Effector memory CD8-positive, alpha-beta T cell (primary cell): ENCODE measurements at places on chromosomes 6 and 20.

GRCh38 chr6:150199241-150199640, 56.4 kb downstream of the PPP1R14C start:
- no peak for DNase-seq

DNA sequence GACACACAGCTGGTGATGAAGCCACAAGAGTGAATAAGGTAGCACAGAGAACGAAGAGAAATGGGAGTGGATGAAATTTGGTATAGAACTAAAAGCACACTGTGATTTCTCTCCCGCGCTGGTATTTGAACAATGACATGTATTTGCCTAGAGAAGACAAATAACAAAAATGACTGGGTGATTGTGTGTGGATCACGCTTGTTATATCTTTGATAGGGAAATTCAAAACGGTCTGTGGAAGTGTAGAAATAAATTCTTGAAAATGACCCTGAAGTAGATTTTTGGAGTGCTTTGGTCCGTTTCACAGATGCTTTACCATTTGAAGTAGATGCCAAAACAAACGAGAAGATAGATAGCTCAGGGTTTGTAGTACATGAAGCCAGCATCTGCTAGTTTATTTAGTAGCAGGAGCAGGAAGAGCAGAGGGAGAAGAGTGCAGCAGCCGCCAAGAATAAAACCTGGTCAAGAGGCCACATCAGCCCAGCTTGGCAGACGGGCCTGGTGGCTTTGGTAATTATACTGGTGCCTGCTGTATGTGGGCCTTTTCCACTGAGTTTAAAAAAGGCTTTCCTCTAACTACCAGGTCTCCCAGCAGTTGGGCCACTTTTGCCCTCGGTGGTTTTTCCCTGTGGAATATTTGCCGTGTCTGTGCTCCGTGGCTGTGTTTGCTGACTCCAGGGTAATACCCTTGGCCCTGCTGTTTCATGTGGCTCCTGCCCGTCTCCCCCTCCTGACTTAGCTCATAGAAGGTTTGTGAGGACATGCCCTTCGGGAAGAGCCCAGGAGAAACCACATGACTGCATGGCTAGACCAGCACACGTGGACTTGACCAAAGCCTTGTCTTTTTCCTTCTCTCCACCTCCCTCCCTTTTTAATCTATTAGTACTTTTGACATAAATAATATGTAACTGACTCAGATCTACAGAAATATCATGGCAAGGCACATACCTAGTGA, 294.0 kb downstream of the SOX4 start:
- DNase-seq = no peak

DNA sequence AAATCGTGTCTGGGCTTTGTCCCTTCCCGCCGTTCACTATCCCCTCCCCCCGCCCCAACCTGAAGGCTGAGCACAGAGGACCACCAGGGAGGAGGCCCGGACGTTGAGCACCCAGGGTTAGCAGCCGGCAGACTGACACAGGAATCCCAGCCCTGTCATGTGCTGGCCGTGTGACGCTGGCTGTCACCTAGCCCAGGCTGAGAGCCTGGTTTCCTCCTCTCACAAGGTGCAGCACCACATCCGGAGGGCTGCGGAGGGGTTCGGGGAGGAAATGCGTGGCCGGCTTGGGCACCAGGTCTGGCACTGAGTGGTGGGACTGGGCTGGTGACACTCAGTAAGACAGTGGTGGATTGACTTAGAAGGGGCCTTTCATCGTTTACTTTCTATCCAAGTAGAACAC, 4.6 kb upstream of the LSM14B start:
- DNase-seq = peak; percentile 90

- no peak for DNase-seq
Observed at GRCh38 chr6:109579361-109579760, 96.3 kb upstream of the ZBTB24 start.

DNA sequence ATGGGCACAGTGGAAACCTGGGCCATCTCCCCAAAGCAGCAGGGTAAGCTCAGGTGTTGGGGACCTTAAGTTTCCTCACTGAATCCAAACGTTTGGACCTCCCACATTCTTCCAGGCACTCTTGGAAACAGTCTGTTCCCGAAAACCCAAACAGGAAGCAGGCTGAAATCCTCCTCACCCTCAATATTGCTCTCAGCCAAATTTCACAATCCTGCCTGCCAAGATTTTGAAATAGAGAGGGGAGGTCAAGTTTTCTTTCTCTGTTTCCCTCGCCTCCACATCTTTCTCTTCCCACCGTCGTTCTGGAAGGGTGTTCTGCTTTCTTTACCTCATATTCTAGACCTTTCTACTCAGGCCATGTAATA, 392.0 kb upstream of the SASH1 start:
- DNase-seq = no peak

- no peak for DNase-seq
Observed at GRCh38 chr6:82057846-82058554, 189.5 kb downstream of the IBTK start.

- DNase-seq = no peak
Observed at GRCh38 chr20:25281541-25281991, 33.7 kb downstream of the PYGB start.

- peak; percentile 40 for DNase-seq
Observed at GRCh38 chr6:158803733-158804143, 15.4 kb downstream of the EZR start.

DNA sequence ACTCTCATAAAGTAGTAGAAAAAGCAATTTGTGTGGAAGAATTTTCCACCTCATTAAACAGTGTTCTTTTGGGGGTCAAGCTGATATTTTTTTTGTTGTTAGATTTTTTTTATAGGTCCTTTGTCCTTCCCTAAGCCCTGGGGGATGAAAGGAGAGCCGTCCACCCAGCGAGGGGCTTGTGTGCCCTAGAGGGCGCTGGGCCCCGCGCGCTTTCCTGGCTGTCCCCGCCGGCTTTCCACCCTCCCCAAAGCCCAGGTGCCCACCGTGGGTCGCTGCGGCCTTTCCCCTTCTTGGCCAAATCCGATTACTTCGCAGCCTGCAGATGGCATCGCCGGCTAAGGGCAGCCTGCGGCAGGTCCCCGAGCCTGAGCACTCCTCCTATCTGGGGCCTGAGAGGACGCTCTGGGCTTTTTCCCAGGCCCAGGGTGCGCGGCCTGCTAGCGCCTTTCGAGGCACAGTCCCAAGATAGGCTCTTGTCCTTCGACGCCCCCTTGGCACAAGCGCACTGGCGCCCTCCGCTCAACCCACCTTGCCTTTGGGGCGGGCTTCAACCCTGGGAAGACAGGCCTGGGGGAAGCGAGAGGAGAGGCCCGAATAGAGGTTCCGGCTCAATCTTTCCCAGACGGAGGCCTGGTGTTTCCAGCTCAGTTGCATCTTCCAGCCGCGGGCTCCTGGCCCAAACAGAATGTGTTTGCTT, 33.6 kb downstream of the TFAP2A start:
- DNase-seq = no peak

DNA sequence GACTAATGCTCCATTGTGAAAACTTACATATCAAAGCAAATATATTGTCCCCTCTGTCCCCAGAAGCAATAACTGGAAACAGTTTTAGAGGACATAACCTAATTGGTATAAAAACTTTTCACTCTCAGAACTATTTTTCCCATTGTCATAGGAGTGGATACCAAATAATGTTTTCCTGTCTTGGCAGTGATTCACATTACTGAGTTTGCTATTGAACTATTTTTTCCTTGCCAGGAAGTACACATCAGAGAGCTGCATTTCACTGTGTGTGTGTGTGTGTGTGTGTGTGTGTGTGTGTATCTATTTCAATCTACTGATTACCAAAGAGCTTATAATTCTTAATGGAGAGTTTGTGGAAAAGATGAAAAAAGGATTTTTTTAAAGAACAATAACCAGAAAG, 45.4 kb downstream of the AKAP12 start:
- no peak for DNase-seq

DNA sequence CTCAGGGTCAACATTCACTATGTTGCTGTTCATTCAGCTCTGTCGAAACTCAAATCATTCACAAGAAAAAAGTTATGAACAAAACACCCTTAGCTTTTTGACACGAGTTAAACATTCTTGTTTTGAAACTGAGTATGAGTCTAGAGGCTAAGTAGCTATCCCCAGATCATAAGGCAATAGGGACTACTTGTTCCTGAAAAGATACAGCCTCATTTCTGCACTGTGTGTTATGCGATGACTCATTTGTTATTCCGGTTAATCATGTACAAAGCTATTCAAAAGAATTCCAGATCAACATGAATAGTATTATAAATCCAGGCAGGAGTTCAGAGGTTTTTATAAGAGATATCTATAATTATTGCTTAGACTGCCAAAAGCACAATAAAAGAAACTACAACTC, 908.0 kb downstream of the QKI start:
- no peak for DNase-seq

DNA sequence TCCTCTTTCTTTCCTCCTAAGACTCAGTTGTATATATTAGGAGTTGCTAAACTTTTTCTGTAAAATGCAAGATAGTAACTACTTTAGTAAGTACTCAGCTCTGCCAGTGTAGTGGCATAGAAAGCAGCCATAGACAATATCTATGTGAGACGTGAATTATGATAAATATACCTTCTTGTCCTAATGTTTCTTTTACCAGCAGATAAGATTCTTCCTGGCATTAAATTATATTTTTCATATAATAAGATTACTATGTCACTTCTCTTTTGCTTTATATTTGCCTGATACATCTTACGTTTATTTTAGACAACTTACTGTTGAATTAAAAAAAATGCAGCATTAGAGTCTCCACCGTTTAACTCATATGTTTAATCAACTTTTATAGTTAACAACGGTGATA, 51.7 kb downstream of the HDGFL1 start:
- DNase-seq = no peak

DNA sequence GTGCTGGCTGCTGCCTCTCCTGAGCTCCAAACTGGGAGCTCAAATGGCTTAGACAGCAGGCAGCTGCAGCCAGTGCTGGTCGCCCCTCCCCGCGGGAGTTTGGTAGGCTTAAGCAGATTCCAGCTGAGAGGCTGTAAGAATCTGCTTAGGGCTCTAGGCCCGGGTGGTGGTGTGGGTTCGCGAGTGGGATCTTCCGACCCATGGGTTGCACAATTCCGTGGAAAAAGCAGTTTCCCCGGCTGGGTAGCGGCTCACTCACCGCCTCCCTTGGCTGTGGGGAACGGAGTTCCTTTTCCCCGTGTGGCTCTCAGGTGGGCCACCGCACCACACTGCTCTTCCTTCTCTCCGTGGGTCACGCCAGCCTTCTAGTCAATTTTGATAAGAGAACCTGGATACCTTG, 232.5 kb downstream of the PKHD1 start:
- no peak for DNase-seq

- peak; percentile 37 for DNase-seq
Observed at GRCh38 chr6:127971945-127972391, 71.1 kb upstream of the THEMIS start.

DNA sequence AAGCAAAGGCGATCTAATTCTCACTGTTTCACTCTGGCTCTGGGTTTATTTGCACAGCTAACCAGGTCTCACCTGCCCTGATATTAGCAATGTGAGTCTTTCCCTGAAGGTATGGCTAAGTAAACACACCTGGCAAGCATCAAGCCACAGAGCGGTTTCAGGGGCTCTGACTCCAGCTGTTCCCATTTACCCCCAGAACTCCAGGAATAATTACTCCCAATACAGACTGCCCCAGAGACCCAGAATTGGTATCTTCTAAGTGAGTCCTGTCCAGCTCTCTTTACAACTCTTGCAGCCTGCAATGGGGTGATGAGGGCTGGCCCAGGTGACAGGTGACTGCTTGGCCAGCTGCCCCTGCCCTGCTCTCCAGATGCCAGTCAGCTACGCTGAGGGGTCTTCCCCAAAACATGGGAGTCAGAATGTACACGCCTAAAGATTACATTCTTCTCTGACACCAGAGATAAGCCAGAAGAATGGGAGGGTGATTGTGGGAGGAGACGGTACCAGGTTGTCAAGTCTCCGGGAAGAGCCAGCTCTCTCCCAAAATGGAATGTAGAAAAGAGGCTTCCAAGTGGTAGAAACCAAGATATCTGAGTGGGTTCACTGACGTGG, 4.9 kb upstream of the LRRN4 start:
- no peak for DNase-seq

- DNase-seq = no peak
Observed at GRCh38 chr20:62984666-62985443, 21.9 kb downstream of the BHLHE23 start.

DNA sequence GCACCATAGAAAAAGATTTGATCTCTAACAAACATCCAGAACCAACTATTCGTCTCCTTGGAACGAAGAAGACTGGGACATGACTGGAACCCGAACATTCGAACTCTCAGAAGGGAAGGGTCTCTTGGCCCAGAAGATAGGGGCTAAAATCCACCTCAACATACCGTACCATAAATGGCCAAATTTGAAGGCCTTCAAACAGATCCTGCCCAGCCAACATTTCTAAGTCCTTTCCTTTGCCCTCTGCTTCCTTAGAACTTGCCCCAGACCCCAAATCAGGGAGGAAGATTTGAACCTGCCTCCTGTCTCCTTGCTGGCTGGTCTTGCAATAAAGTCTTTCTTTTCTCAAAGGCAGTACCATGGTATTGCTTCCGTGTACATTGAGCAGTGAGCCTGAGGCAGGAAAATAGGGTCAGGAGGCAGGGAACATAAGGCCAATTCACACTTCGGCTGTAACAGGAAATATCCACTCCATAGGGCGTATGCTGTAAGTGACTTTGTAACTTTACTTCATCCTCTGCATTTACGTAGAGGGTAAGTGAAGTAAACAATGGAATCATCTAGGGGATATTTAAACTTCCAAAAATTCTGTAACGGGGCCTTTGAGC, 1.8 kb upstream of the PXDC1 start:
- DNase-seq = no peak

DNA sequence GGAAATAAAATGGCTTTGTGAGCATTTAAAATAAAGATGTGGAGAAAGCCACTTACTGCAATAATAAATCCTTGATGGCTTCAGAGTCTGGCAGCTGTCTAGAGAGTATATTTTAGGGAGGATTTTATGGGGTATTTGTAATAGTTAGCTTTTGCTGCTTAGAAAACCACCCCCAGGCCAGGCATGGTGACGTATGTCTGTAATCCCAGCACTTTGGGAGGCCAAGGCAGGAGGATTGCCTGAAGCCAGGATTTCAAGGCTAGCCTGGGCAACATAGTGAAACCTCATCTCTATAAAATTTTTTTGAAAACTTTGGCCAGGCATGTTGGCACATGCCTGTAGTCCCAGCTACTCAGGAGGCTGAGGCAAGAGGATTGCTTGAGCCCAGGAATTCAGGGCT, 63.8 kb downstream of the ISM1 start:
- DNase-seq = no peak

GRCh38 chr20:63319164-63320040, 26.4 kb downstream of the COL20A1 start:
- no peak for DNase-seq

GRCh38 chr6:21098134-21098533, 495.4 kb upstream of the SOX4 start:
- no peak for DNase-seq

GRCh38 chr20:59063358-59064213, 21.0 kb upstream of the PRELID3B start:
- DNase-seq = no peak

- DNase-seq = peak; percentile 60
Observed at GRCh38 chr6:13873288-13874190, 51.2 kb upstream of the RNF182 start.

- no peak for DNase-seq
Observed at GRCh38 chr6:137651591-137652335, 157.6 kb upstream of the OLIG3 start.

GRCh38 chr6:53960311-53960710, 150.9 kb upstream of the MLIP start:
- no peak for DNase-seq

GRCh38 chr6:73509851-73510250, 11.0 kb downstream of the EEF1A1 start:
- no peak for DNase-seq
